ENCODE measurements at places on chromosomes 13 and 19.

- DNase-seq = no peak
These were observed 1.4 kb downstream of the LRFN3 start for GRCh38 chr19:35937345-35938281.

DNA sequence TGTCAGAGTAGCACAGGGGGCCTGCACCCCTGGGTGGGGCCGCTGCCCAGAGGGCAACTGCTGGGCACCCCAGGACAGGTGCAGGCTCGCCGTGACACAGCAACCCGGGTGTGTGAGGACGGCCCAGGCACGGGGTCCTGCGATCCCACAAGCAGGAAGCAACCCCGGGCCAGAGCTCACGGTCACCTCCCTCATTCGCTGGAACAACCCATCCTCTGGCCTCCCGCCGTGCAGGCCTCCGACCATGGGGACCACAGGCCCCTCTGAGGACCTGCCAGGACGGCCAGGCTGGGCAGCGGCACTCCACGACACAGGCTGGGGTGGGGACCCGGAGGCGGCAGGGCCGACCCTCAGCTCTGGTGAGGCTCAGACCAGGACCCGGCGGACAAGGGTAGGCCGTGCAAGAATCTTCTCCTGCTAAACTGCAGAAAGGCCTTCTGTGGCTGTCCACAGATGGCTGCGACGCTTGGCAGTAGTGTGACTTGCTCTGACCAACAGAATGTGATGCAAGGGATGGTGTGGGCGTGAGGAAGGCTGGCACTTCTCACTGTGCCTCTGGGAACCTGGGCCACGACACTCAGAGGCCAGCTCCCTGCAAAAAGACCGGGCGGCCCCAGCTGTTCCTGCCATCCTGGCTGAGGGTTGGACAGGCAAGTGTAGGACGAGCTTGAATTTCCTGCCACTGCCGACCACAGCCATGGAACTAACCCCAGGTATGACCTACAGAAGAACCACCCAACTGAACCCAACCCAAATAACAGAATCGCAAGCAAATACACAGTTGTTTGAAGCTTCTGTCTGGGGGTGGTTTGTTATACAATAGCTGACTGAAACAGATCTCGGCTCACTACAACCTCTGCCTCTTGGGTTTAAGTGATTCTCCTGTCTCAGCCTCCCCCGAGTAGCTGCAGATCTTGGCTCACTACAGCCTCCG lies 26.5 kb downstream of the PIP5K1C start:
- DNase-seq = no peak

DNA sequence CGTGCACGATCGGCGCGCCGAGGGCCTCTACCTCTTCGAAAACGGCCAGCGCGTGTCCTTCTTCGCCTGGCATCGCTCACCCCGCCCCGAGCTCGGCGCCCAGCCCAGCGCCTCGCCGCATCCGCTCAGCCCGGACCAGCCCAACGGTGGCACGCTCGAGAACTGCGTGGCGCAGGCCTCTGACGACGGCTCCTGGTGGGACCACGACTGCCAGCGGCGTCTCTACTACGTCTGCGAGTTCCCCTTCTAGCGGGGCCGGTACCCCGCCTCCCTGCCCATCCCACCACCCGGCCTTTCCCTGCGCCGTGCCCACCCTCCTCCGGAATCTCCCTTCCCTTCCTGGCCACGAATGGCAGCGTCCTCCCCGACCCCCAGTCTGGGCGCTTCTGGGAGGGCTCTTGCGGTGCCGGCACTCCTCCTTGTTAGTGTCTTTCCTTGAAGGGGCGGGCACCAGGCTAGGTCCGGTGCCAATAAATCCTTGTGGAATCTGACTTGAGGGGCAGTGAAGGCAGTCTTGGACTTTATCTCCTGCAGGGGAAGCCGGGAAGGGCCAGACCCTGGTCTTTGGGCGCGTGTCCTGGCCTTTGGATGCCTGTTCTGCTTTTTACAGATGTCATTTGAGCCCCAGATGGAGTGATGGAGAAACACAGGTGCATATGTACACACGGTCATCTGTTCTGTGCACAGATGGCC lies 2.2 kb downstream of the CLEC11A start:
- no peak for DNase-seq

DNA sequence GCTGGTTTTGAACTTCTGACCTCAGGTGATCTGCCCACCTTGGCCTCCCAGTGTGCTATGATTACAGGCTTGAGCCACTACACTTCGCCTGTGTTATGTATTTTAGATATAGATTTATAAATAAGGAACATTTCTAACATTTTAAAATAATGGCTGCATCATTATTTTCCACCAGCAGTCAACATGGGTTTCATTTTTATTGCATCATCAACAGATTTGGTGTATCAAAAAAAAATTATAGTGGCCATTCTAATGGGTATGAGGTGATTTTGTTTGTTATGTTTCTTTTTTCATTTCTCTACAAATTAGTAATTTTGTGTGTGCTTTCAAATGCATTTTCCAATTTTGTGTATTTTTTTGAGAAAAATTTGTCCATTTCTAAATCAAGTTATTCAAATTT lies 16.2 kb upstream of the ZNF93 start:
- DNase-seq = no peak

GRCh38 chr19:24071078-24071477 lies 15.9 kb upstream of the ZNF254 start:
- no peak for DNase-seq

- DNase-seq = no peak
These were observed 571.6 kb downstream of the UQCRFS1 start for GRCh38 chr19:28641395-28641794.

- no peak for DNase-seq
These were observed 14.8 kb upstream of the AKAP8L start for GRCh38 chr19:15433519-15434069.

GRCh38 chr13:21550918-21551317 lies 53.1 kb downstream of the MICU2 start:
- DNase-seq = no peak

- no peak for DNase-seq
These were observed 65.3 kb downstream of the PEPD start for GRCh38 chr19:33456076-33456844.

DNA sequence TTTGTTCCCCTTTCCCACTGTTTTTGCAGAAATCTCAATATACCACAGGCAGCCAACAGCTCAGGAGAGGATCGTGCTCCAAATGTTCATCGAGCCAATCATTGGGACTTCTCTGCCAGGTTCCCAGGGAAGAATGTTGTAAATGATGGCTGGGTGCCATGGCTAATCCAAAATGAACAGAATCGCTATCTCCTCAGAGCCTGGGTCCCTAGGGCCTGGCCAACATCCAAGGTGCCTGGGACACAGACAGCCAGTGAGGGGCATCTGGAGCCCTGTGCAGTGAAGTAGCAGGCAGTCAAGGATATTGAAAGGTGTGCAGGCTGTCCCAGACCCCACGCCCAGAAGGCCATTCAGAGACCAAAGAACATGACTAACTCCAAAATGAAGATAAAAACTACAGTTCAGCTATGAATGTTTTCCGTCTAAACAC lies 37.8 kb downstream of the BRD4 start:
- DNase-seq = no peak

- DNase-seq = no peak
These were observed 199.6 kb downstream of the SPRY2 start for GRCh38 chr13:80141123-80141849.

DNA sequence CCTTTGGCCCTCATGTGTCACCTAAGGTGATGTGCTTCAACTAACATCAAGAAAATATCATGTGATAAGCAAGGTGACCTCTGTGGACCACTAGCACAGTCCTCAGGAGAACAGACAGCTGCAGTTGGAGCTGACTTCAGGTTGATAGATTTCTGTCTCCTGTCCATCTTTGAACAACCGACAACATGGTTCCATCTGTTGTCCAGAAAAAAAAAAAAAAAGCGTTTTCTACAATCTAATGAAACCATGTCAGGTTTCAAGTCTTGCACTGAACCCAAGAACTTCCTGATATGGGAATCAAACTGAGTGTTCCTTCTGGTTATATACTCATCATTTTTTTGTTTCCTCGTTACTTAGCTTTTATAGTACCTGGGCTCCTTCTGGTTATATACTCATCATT lies 75.7 kb downstream of the LHFPL6 start:
- DNase-seq = no peak

DNA sequence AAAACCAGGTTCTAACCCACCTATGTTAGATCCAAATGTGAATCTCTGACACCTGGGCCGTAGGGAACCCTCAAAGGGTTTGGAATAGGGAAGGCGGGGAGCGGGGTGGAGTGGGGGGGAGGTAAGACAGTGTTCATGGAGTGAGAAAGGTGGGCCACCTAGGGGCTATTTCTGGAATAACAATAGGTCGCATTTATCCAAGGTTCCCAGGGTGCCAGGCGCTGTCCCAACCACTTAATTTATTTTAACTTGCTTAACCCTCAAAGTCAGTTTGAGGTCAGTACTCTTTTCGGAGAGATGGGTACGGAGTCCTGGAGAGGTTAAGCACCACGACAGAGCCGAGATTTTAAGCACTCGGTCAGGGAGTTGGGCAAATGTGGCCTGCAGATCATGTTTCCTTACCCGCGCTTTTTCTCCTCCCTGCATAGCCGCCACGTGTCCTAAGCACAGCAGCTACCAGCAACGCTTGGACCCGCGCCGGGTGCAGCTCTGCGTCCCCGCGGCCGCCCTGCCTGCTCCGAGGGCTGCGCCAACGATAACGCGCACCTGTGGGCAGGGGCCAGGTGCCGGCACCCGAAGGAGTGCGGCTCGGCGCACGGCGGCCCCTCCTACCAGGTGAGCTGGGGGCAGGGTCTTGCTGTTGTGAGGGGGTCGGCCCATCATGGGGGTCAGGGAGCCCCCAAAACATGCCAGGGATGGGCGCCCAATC lies 25.0 kb upstream of the FXYD3 start:
- DNase-seq = peak; percentile 18

Data from NCI-H1092 (cell line).